ENCODE measurements at places on chromosomes 3 and 15. TPM values are rescaled to one million over a fixed set of nuclear protein-coding genes. Genes with fewer than 3 reads are reported as not detected.
A peak's percentile ranks its signal among the peaks of the same experiment; 100 is the strongest.

The ADIPOQ gene
- not detected for total RNA-seq

GRCh38 chr3:182704926-182705325 is 88.4 kb upstream of the ATP11B start:
- no peak for DNase-seq
- H3K4me1 ChIP-seq: no peaks in the 10 kb centered on the region
- peaks cover 29% of the 10 kb centered on the region for H3K27me3 ChIP-seq
- no peak overlapping the region for H3K27ac ChIP-seq

GRCh38 chr3:8597219-8597853 is 47.3 kb downstream of the SSUH2 start:
- no peak overlapping the region for H3K27ac ChIP-seq
- H3K27me3 ChIP-seq: no peaks in the 10 kb centered on the region
- H3K4me3 ChIP-seq: no peak overlapping the region
- H3K36me3 ChIP-seq: no peaks in the 10 kb centered on the region
- H3K4me1 ChIP-seq: no peaks in the 10 kb centered on the region

- H3K36me3 ChIP-seq: peaks cover 1% of the 10 kb centered on the region
- peaks cover 31% of the 10 kb centered on the region for H3K27me3 ChIP-seq
Observed at GRCh38 chr15:59346951-59347350, 25.7 kb downstream of the MYO1E start.

GRCh38 chr3:101944308-101944707 is 95.0 kb downstream of the NFKBIZ start:
- H3K27ac ChIP-seq: no peak overlapping the region
- DNase-seq: no peak
- no peak overlapping the region for H3K4me3 ChIP-seq
- peaks cover 24% of the 10 kb centered on the region for H3K4me1 ChIP-seq
- H3K36me3 ChIP-seq: no peaks in the 10 kb centered on the region
- H3K27me3 ChIP-seq: peaks cover 16% of the 10 kb centered on the region

DNA sequence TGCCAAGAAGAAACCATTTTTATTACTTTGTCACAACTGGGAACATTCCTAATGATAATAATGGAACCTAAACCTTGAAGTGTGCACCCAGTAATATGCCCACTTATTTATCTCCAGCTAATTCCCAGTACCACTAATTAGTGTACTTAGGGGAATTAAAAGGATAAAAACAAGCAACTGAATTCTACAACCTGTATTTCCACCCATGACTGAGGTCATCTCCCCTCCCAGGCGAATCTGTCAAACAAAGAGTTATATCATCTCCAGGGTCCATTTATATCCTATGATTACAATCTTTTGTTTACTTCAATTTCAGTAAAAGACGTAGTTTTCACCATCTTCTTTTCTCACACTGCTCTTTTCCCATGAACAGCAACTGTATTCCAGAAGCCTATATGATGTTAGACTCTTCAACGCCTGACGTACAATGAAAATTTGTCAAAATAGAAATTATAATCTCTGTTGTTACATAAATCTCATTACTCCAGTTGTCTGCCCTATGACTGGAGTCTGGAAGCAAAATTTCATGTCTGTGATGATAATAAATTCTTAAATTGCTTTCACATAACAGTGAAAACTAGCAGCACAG is 177.6 kb downstream of the GOLIM4 start:
- no peak for DNase-seq
- no peak overlapping the region for H3K4me3 ChIP-seq
- peaks cover 4% of the 10 kb centered on the region for H3K27me3 ChIP-seq
- no peaks in the 10 kb centered on the region for H3K36me3 ChIP-seq
- no peak overlapping the region for H3K27ac ChIP-seq

GRCh38 chr3:146279013-146279412 is 28.1 kb upstream of the PLSCR4 start:
- no peak overlapping the region for H3K27ac ChIP-seq
- H3K4me3 ChIP-seq: no peak overlapping the region
- no peaks in the 10 kb centered on the region for H3K27me3 ChIP-seq
- DNase-seq: no peak
- H3K4me1 ChIP-seq: no peaks in the 10 kb centered on the region
- no peaks in the 10 kb centered on the region for H3K36me3 ChIP-seq

- no peaks in the 10 kb centered on the region for H3K27me3 ChIP-seq
- H3K4me1 ChIP-seq: peaks cover 6% of the 10 kb centered on the region
- peaks cover 29% of the 10 kb centered on the region for H3K36me3 ChIP-seq
Observed at GRCh38 chr3:113601240-113601639, 68.9 kb downstream of the SIDT1 start.

GRCh38 chr3:59783468-59783988 is 733.7 kb upstream of the CFAP20DC start:
- H3K36me3 ChIP-seq: peaks cover 63% of the 10 kb centered on the region
- no peak overlapping the region for H3K27ac ChIP-seq
- H3K27me3 ChIP-seq: no peaks in the 10 kb centered on the region
- peaks cover 37% of the 10 kb centered on the region for H3K4me1 ChIP-seq
- H3K4me3 ChIP-seq: no peak overlapping the region

GRCh38 chr3:133440652-133441051 is 40.8 kb downstream of the BFSP2 start:
- DNase-seq: no peak
- no peak overlapping the region for H3K27ac ChIP-seq
- no peak overlapping the region for H3K4me3 ChIP-seq
- peaks cover 14% of the 10 kb centered on the region for H3K36me3 ChIP-seq
- H3K27me3 ChIP-seq: no peaks in the 10 kb centered on the region
- peaks cover 32% of the 10 kb centered on the region for H3K4me1 ChIP-seq

The AADACL2 gene
- not detected for total RNA-seq

GRCh38 chr3:26438325-26438940 is 184.1 kb upstream of the LRRC3B start:
- H3K27me3 ChIP-seq: no peaks in the 10 kb centered on the region
- no peaks in the 10 kb centered on the region for H3K4me1 ChIP-seq
- no peaks in the 10 kb centered on the region for H3K36me3 ChIP-seq

GRCh38 chr15:89140595-89140994 is 52.3 kb downstream of the ABHD2 start:
- H3K27me3 ChIP-seq: no peaks in the 10 kb centered on the region
- no peak overlapping the region for H3K4me3 ChIP-seq
- H3K4me1 ChIP-seq: peaks cover 47% of the 10 kb centered on the region
- DNase-seq: no peak
- H3K36me3 ChIP-seq: peaks cover 32% of the 10 kb centered on the region

DNA sequence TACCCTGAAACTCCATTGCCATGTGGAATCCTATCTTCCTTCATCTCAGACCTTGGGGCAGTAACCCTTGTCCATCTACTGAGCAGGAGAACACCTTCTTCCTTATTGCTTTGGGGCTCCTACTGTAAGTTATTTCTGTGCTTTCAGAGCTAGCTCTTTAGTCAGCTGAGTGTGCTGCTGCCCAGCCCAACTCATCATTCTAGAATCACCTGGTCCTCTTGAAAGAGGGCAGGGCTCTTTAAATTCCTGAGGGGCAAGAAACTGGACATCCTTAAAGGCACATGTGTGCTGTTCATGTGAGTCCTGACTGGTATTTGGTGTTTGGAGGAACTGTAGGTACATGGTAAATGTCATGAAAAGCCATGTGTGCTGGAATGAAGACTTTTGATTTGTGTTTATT is 140.9 kb downstream of the ARNT2 start:
- H3K27ac ChIP-seq: no peak overlapping the region
- peaks cover 17% of the 10 kb centered on the region for H3K27me3 ChIP-seq
- no peak for DNase-seq
- H3K4me1 ChIP-seq: no peaks in the 10 kb centered on the region
- H3K4me3 ChIP-seq: no peak overlapping the region

The USP8 gene
- 54.2 TPM for total RNA-seq

DNA sequence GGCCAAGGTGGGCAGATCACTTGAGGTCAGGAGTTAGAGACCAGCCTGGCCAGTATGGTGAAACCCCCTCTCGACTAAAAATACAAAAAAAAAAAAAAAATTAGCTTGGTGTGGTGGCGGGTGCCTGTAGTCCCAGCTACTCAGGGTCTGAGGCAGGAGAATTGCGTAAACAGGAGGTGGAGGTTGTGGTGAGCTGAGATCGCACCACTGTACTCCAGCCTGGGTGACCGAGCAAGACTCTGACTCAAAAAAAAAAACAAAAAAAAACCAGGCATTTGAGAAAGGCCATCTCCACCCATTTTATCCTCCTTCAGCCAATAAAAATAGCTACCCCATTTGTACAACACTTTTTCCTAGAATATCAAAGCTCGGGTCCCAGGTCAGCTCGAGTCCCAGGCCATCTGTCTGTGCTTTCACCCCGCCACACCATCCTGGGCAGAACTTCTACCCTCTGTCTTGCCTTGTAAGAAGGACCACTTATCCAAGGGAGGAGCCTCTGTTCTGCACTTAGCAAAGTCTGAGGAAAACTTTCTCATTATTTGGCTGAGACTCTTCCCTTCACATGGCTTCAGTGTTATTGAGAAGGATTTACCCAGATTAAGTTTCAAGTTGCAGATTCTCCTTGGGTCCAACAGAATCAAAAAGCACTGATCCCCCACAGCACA is 99.1 kb downstream of the MESD start:
- no peak for DNase-seq
- H3K4me3 ChIP-seq: no peak overlapping the region
- H3K4me1 ChIP-seq: peaks cover 19% of the 10 kb centered on the region
- H3K27me3 ChIP-seq: peaks cover 7% of the 10 kb centered on the region
- H3K36me3 ChIP-seq: no peaks in the 10 kb centered on the region

GRCh38 chr3:182115328-182116015 is 403.7 kb downstream of the SOX2 start:
- H3K27ac ChIP-seq: no peak overlapping the region
- H3K4me1 ChIP-seq: no peaks in the 10 kb centered on the region

- H3K4me3 ChIP-seq: peak overlapping the region; percentile 31
- H3K4me1 ChIP-seq: peaks cover 16% of the 10 kb centered on the region
- H3K27ac ChIP-seq: peak overlapping the region; percentile 66
- no peak for DNase-seq
- peaks cover 21% of the 10 kb centered on the region for H3K27me3 ChIP-seq
Observed at GRCh38 chr15:33068007-33068481, 126.5 kb downstream of the FMN1 start.

The SIDT1 gene
- total RNA-seq: 31.6 TPM
